ENCODE measurements at places on chromosomes 4 and X.

DNA sequence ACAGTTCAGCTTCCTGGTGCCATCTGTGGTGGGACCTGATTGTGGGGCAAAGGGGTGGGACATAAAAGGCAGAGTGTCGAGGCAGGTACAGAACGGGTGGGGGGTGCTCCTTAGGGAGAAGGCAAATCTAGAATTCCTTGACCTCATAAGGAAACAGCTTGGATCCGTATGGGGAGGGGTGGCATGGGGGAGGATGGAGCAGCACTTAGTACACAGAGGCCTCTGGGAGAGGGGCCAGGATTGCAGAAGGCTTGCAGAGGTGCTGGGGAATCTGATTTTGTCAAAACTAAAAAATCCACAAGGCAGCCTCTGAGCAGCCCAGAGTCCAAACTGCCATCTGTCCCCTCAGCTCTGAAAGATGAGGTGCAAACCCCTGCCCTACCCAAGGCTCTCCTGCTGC, 2.3 kb upstream of the EMD start:
- no peak for DNase-seq

GRCh38 chr4:173912384-173912783, 371.1 kb downstream of the FBXO8 start:
- no peak for DNase-seq

DNA sequence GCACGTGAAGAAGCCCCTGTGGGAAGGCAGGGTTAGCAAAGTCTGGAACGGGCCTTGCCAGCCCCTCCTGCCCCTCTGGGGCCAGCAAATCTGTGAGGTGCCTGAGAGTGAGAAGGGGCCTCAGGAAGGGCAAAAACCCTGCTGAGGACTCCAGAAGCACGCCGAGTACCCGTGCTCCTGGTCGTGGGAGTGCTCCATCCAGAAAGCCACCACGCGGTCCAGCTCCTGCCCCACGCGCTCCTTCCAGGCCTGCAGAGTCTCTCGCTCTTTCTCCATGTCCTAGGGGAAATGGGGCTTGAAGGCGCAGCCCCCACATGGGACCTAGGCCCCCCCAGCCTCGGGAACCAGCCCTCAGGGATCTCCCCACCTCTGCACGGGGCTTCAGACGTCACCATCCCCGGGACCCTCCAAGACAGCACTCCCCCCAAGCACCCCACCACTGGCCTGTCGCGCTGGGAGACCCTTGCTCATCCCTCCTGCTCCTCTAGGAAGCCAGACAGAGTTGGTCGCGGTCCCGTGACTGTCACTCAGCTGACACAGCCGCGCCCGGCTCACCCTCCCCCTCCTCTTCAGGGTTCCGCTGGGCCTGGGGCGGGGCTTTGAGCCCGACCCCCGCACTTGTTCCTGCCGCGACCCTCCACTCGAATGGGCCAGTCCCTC, at the start of gene RENBP:
TSS of gene RENBP (minus strand) at position 504 of the 660 bp plus-strand sequence. CDS start at position 471, 33 bp downstream.
- DNase-seq: peak; percentile 83

DNA sequence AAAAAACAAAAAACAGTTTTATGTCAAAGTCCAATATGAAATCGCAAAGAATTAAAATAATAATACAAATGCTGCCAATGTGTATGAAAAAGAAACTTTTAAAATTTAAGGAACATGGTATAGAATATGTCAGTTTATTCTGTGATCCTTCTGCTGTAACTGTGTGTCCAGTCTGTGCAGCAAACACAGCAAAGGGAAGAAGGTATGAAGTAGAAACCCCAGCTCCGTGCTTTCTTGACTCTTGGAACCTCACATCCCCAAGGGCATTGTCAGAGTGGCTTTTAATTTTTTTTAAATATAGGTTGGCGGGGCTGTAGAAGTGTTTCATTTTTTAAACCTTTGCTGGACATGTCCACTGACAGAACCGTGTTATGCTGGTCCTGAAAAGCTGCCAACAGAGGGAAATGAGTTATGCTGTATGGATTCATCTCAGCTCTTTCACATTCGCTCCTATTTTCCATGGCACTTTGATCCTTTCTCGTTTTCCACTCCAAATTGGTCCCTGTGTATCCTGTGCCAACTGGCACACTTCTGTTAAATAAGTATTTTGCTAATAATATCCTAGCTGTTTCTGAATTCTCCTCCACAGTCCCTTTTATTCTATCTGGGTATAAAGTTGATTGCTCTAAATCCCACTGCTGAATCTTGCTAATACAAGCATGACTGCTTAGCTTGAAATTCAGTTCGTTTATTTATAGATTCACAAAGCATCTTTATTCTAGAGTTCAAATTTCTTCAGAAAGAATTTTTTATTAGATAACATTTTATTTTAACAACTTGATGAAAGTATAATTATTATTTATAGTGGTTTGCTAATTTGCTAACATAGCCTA, 127.0 kb upstream of the DDIT4L start:
- no peak for DNase-seq

- DNase-seq: no peak
Observed at GRCh38 chr4:7909463-7910262, 30.0 kb downstream of the AFAP1 start.

DNA sequence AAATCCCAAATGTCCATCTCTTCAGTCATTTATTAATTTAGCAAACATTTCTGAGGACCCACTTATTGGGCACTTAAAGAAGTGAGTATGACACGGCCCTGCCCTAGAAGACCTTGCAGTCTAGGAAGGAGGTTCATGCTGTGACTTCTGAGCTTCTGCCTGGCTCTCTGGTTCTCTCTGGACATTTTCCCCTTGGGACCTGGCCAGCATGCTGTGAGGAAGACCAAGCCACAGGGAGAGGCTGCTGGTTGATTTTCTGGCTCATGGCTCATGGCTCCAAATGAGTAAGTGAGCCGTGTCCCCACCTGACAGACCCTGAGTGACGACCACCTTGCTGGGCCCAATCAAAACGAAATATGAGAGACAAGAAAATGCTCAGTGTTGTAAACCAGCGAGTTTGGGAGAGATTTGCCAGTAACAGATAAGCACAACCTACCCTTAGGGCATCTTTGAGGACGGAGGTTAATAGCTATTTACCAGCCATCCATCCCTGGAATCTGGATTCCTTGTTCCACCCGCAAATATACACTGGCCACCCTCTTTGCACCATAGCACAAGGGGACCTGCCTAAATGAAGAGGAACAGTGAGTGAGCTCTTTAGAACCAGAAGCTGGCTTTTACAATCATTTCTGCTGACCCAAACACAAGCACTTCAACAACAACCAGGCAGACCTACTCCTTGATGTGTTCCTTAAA, 876 bp downstream of the MPP1 start:
- DNase-seq: no peak

DNA sequence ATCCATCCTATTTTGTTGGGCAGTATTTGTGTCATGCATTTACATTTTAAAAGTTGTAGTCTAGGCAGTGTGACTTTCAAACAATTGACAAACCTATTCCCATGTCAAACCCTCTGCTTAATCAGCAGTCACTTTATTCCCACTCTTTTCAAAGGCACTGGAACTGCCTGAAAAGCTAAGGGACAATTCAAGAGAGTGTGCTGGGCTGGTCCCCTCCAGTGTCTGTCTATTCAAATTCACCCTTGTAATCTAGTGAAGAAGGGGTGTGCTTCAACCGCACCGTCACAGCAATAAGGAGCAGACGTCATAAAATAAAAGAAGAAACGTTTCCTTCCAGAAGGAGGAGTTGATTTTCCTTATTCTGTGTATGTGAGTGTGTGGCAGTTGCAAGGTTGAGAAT, 197.0 kb upstream of the MAD2L1 start:
- no peak for DNase-seq

- no peak for DNase-seq
Observed at GRCh38 chr4:2608291-2608690, 71.8 kb downstream of the FAM193A start.

DNA sequence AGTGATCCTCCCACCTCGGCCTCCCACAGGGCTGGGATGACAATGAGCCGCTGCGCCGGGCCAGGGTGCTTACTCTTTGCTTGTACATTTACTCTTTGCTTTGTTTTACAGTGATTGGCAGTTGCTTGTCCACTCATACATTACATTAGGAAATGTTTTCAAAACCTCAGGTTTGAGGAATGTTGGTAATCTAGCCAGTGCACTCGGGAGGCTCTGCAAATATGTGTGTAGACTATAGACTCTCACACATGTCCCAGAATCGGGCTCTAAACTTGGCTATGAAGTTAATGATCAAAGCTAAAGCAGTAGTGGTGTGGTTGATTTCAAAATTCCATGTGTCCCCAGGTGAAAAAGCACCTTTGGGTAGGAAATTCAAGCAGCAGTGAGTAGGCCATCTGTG, 20.5 kb downstream of the TRMT44 start:
- no peak for DNase-seq

GRCh38 chr4:70816894-70817293, 22.8 kb downstream of the GRSF1 start:
- no peak for DNase-seq

DNA sequence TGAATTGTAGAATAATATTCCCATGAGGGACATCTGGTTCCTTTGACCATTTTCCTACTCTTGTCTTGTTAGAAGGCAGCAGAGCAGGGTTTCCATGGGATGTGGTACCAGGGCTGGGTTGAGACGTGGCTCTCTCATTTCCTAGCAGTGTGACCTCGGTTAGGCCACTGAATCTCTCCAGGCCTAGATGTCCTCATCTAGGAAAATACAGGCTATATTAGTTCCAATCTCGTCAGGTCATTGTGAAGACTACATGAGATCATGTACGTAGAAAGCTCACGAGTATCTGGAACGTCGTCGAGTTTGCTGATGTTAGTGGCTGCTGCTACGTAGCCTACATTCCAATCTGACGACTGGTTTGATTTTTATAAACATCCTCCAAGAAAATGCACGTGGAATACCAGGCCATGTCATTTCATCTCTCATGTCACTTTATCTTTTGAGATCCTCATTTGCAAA, 278.2 kb upstream of the GATB start:
- no peak for DNase-seq

- DNase-seq: no peak
Observed at GRCh38 chr4:157739242-157739641, 433.6 kb downstream of the GASK1B start.

DNA sequence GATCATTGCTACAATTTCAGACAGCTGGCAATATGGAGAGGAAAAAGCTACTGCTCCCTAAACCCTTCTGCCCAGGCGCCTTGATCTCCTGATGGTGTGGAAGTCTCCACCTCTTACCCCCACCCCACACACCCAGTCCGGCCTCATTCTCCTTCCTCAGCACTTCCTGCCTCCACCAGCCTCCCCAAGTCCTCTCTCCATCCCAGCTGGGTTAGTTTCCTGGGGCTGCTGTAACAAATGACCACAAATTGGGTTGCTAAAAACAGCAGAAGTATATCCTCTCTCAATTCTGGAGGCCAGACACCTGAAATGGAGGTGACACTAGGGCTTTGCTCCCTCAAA, 1.1 kb upstream of the CCNQ start:
- DNase-seq: no peak

- DNase-seq: no peak
Observed at GRCh38 chr4:137526681-137527080, 5.6 kb downstream of the PCDH18 start.

GRCh38 chr4:1227816-1228215, 21.1 kb downstream of the CTBP1 start:
- no peak for DNase-seq

DNA sequence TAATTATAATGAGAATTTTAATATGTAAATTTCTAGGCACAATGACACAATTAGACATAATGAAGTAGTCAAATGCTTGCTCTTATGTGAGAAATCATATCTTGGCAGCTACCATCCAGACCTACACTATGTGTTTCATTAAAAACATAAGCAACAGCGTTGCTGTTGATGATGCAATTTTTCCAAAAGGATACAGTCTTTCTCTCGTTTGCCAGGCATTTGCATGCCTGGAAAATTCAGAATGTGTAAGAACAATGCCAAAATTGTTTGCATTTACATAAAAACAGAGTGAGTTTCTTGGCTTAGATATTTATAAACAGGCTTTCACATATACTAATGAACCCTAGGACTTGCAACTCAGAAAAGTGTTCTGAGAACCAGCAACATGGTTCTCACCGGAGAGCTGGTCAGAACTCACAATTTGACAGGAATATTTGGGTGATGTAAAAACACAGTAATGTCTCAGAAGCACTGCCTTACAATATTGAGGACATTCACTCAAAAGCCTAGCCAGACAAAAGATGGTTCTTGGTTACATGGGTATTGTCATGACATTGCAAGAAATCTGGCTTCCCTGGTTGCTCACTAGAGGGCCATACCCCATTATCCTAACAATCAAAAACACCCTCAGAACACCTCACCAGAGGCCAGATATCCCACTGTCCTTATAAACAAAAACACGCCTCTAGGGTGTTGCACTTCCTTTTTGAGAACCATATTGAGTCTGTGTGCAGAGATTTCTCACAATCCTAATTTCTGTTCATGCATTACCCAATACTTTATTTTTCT, 1029.0 kb upstream of the AGA start:
- DNase-seq: no peak

DNA sequence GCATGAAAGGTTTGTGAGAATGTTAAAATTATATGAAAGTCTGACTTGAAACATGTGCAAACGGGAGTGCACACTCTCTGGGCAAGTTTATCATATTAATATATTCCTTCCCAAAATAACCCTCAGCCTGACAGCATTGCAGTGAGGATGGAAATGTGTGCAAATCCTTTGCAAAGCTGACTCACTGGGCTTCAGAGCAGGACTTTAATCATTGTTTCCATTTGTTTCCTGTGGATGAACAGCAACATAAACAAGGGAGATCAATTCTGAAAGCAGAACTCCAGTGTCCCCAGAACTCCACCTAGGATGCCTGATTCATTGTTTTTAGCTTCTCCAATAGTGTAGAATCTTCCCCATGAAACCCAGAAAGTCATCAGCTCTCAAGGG, 32.9 kb downstream of the SLC2A9 start:
- DNase-seq: no peak

- no peak for DNase-seq
Observed at GRCh38 chrX:3820167-3820566, 106.7 kb upstream of the PRKX start.

GRCh38 chr4:43693876-43694275, 754.7 kb downstream of the KCTD8 start:
- no peak for DNase-seq

GRCh38 chr4:106287353-106287969, 28.5 kb downstream of the TBCK start:
- DNase-seq: no peak

Measured in aorta (tissue), 5 donors.